GM13977 (cell line): ENCODE measurements at places on chromosomes 2 and 18.

DNA sequence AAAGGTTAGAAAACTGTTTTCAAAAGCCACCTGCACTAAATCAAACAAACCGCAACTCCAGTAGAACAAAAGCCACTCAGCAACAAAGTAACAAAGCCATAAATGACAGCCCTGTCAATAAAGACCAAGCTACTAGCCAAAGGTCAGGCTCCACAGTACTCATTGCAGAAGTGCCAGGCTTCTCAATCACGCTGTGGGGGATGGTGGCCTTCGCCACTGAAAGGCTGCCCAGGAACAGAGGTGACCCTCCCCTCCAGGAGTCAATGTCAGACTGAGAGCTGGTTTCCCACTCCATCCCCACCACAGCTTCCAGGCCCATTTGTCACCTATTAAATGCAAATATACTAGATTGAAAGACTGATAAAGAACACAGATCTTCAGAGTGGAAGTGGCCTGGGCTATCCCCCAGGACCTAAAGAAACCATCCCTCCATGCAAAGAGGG is 5.9 kb downstream of the ATP8B1 start:
- DNase-seq: no peak

- DNase-seq: no peak
These were observed 98.2 kb upstream of the LCLAT1 start for GRCh38 chr2:30348825-30349224.

- DNase-seq: no peak
These were observed 296.4 kb downstream of the CYP26B1 start for GRCh38 chr2:71851094-71851750.

- DNase-seq: peak; percentile 35
These were observed 17.2 kb downstream of the SP110 start for GRCh38 chr2:230202430-230203109.

- no peak for DNase-seq
These were observed 128.1 kb upstream of the LHCGR start for GRCh38 chr2:48883661-48884060.
